ENCODE measurements at places on chromosomes 7 and 10.

DNA sequence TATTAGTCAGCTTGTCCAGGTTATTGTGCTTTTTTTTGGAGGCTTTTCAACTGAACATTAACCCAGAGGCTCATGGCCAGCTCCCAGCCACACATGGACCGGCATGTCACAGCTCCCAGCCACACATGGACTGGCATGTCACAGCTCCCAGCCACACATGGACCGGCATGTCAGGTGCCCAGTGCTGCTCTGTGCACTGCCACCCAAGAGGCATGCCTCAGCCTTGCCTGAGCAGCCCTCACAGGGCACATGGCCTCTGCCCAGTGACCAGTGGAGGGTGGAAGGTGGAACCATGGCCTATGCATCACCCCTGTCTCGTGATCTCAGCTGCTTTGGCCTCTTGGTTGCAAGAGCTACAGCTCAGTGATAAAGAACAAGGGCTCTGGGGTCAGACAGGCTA is 119.8 kb downstream of the OAT start:
- DNase-seq, result no peak

- DNase-seq, result no peak
Measured at GRCh38 chr10:103595933-103596726, 102.6 kb downstream of the NEURL1 start.

DNA sequence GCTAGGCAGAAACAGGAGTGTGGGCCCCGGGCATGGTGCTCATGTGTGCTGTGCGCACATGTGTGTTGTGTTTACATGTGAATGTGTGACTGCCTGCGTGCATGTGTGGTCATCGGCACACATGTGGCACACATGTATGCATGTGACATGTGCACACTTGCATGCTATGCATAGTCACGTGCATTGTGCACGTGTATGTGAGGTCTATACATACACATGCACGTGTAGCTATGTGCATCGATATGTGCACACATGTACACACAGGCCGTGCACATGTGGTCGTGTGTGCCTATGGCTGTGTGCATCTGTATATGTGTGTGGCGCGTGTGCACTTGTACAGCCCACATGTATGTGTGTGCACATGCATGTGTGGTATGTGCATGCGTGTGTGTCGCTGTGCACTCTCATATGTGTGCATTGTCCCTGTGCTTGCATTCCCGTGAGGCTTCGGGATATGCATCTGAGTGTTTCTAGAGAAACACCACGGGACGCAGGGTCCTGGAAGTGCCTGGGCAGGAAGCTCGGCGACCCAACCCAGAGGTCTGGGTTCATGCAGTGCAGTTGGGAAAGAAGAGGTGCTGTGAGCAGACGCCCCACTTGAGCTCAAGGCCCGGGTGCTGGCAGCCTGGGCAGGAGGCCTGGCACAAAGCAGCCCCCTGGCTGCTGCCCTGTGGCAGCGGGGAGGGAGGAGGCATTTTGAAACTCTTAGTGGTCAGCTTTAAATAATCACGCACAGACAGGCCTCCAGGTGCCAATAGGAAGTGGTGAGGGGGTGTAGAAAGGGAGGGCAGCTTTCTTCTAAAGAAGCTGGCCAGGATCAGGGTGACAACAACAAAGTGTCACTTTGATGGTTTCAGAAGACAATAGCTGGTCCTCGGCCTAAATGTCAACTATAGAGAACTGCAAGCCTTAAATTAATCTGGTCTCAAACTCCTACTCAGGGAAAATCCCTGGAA is 410.0 kb upstream of the MGMT start:
- no peak for DNase-seq

DNA sequence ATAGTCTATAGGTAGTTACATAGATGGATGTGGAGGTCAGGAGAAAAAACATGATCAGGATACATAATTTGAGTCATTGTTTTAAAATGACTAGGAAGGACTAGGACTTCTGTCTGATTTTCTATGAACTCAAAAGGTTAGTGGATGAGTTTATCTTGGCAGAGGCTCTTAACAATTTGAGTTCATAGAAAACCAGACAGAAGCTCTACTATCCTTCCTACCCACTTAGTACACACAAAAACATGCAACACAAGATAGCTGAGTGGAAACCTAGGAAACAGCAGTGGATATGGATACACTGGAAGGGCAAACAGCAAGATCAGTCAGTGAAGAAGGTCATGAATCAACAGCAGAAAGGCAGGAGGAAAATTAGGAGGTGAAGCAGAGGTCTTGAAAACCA is 84.6 kb downstream of the VPS50 start:
- no peak for DNase-seq

DNA sequence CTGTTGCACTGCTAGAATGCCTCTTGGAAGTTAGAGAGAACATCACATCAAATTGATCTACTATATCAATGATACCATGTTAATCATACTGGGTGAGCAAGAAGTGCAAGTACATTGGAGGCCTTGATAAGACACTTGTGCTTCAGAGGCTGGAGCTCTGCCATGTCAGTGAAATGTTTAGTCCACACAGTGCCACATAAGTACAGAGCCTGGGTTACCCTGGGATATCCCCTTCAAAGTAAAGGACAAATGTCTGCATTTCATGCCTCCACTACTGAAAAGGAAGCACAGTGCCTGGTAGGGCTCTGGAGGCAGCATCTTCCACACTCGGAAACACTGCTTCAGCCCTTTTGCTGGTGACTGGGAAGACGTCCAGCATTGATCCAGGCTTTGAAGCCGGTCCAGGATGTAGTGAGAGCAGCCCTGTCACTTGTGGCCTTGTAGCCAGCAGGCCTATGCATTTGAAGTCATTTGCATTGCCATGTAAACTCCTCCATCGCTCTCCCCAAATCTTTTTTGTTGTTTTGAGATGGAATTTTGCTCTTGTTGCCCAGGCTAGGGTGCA is 15.7 kb upstream of the STN1 start:
- no peak for DNase-seq

DNA sequence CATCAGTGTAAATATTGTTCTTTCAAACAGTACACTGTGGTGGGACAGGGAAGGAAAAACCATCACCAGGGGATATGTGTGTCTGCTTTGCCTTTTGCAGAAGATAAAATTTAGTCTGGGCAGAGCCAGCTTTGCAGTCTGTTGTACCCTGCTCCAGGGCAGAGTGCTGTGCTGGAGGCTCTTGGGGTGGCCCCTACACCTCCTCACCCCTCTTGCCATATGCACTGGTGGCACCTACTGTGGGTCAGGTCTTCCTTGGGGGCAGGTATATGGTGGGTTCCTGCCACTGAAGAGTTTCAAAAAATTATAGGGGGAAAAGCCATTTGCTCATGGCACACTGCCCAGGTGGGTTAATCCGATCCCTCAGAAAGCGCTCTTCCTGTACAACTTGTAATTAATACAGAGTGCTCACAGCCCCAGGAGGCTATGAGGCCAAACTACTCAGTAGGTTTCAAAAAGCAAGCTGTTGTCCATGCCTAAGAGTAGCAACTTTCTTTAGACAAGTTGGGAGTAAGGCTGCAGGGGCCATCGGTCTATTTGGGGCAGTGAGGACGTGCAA is 112.7 kb upstream of the BMPER start:
- DNase-seq, result no peak
